ENCODE measurements at places on chromosomes 12 and 14.

- H3K36me3 ChIP-seq: no peaks in the 10 kb centered on the region
- no peaks in the 10 kb centered on the region for H3K4me1 ChIP-seq
- no peak overlapping the region for H3K4me3 ChIP-seq
- no peak for DNase-seq
Measured at GRCh38 chr14:79967453-79967852, 243.9 kb downstream of the DIO2 start.

GRCh38 chr14:72630374-72630773 is 263.5 kb downstream of the DPF3 start:
- H3K27ac ChIP-seq: no peak overlapping the region
- no peaks in the 10 kb centered on the region for H3K27me3 ChIP-seq
- H3K4me3 ChIP-seq: no peak overlapping the region

DNA sequence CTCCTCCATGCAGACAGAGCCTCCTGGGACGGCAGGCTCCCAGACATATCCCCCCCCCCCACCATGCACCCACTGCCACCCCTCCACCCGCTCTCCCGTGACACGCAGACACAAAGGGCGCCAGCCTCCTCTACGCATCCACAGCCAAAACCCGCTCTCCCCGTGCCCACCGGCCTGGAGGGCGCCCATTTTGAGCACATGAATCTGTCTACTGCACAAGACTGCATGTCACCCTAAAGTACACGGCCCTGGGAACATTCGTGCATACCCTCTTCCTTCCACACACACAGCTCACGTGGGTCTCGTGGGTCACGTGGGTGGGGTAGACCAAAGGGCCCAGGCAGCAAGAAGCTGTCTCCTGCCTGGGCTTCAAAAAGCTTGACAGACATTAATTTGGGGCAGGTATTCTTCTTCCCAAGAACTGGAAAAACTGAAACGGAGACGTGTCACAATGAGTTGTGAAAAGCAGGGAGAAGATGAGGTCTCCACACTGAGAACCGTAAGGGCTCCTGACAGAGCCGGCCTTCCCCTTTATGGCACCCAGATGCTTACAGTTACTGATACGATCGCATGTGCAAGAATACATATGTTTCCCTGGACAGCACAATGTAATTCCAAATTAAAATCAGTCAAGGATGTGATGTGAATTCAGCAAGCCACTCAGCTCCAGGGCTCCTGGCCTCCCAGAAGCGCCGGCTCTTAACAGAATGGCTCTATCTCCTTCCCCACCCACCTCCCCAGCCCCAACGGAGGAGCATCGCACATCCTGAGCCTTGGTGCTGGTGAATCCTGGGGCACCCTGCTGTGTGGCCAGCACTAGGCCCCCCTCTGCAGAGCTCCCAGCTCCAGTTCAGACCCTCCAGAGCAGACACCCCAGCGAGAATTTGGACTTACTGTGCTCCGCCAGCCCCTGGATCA is 1.9 kb downstream of the TGFB3 start:
- H3K36me3 ChIP-seq: no peaks in the 10 kb centered on the region
- no peaks in the 10 kb centered on the region for H3K4me1 ChIP-seq
- H3K4me3 ChIP-seq: peak overlapping the region; percentile 69
- no peaks in the 10 kb centered on the region for H3K27me3 ChIP-seq

- no peaks in the 10 kb centered on the region for H3K36me3 ChIP-seq
- no peaks in the 10 kb centered on the region for H3K27me3 ChIP-seq
- H3K27ac ChIP-seq: no peak overlapping the region
- H3K4me3 ChIP-seq: no peak overlapping the region
- DNase-seq: no peak
Measured at GRCh38 chr14:104114421-104115130, 23.8 kb upstream of the KIF26A start.

GRCh38 chr14:91866061-91866460 is 1.3 kb downstream of the TC2N start:
- H3K36me3 ChIP-seq: peaks cover 30% of the 10 kb centered on the region
- no peaks in the 10 kb centered on the region for H3K27me3 ChIP-seq
- H3K27ac ChIP-seq: no peak overlapping the region
- DNase-seq: no peak
- no peak overlapping the region for H3K4me3 ChIP-seq

DNA sequence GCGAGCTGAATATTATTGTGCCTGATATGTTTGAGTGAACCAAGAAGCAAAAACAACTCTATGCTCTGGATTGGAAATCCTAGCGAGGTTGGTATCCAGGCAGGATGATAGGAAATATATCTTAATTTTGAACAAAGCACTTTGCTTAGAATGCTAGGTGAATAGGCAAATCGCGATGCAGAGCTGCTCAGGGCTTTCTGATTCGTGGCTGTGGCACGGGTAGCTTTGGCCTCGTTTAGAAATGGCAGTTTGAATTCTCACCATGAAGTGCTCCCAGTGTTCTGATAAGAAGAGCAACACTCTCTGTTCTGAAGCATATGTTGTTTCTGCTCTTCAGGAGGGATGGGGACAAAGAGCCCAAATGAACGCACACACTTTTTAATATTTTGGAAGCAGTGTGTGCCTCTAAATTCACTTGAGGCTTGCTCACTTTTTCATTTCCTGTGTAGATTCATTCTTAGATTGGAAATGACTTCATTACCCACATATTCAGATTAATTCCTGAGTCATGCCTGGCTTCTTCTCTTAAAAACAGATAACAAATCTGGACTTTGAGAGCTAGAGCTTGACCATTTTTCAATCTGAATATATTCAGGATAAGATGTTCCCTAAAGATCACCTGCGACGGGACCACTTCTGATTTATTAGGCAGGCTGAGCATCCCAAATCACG is 200.9 kb downstream of the RPAP3 start:
- no peaks in the 10 kb centered on the region for H3K36me3 ChIP-seq
- no peak overlapping the region for H3K27ac ChIP-seq
- H3K27me3 ChIP-seq: no peaks in the 10 kb centered on the region

DNA sequence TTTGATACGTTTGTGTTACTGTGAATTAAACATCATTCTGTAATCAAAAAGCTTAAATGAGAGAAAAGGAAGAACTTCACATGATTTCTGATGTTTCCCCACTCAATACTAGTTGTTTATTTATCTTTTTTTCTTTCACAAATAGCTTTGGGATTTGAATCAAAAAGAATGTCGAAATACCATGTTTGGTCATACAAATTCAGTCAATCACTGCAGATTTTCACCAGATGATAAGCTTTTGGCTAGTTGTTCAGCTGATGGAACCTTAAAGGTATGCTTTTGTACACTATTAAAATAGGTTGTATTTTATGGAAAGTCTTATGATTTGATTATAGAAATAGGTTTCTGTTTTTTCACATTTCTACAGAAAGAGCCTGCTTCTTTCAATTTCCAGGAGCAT is 41.5 kb downstream of the APAF1 start:
- H3K27me3 ChIP-seq: no peaks in the 10 kb centered on the region
- peaks cover 19% of the 10 kb centered on the region for H3K36me3 ChIP-seq
- no peak overlapping the region for H3K4me3 ChIP-seq
- DNase-seq: no peak
- no peak overlapping the region for H3K27ac ChIP-seq
- no peaks in the 10 kb centered on the region for H3K4me1 ChIP-seq

DNA sequence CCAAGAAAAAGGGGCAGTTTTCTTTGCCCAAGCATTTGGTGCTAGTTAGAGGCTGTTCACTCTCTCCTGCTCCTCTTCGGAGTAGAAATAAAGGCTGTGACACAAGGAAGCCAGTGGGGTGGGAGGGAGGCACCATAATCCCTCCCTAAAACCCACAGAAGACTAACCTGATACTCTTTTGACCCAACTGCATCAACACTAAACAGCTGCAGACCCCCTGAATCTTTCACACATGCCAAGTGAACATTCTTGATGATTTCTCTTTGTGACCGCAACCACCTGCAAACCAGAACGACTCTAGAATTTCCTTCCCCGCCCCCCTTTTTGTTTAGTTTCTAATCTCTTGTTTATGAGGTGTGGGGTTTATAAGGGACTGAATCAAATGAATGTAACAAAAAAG is 175.8 kb upstream of the BCL2L14 start:
- no peak overlapping the region for H3K4me3 ChIP-seq
- H3K27me3 ChIP-seq: no peaks in the 10 kb centered on the region
- no peak for DNase-seq

- DNase-seq: peak; percentile 32
- H3K27ac ChIP-seq: no peak overlapping the region
- H3K4me3 ChIP-seq: no peak overlapping the region
- peaks cover 25% of the 10 kb centered on the region for H3K4me1 ChIP-seq
Measured at GRCh38 chr14:104395276-104395675, 184.3 kb upstream of the C14orf180 start.

GRCh38 chr14:50800032-50800431 is 30.9 kb downstream of the NIN start:
- no peaks in the 10 kb centered on the region for H3K36me3 ChIP-seq
- H3K27me3 ChIP-seq: no peaks in the 10 kb centered on the region
- H3K4me1 ChIP-seq: peaks cover 16% of the 10 kb centered on the region
- DNase-seq: no peak

DNA sequence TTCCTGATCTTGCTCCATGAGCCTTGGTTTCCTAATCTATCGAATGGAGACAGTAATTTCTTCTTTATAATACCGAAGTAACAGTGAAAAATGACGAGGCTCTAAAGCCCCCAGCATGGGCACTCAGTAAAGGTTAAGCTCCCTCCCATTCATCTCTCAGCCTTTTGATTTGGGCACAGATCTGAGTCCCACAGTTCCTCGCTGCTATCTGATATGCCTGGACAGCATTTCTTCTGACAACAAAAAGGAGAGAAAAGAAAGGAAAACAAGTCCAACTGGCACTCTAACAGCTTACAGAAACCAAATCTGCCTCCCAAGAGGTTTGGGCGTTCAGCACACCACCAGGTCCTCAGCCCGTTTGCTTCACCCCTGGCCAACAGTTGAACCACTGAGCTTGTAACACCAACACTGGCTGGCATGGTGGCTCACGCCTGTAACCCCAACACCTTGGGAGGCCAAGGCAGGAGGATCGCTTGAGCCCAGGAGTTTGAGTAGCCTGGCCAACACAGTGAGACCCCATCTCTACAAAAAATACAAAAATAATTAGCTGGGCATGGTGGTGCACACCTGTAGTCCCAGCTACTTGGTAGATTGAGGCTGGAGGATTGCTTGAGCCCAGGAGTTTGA is 19.5 kb downstream of the CCDC88C start:
- peaks cover 12% of the 10 kb centered on the region for H3K4me1 ChIP-seq
- H3K27ac ChIP-seq: no peak overlapping the region
- H3K27me3 ChIP-seq: no peaks in the 10 kb centered on the region
- H3K36me3 ChIP-seq: no peaks in the 10 kb centered on the region
- no peak overlapping the region for H3K4me3 ChIP-seq
- DNase-seq: no peak

DNA sequence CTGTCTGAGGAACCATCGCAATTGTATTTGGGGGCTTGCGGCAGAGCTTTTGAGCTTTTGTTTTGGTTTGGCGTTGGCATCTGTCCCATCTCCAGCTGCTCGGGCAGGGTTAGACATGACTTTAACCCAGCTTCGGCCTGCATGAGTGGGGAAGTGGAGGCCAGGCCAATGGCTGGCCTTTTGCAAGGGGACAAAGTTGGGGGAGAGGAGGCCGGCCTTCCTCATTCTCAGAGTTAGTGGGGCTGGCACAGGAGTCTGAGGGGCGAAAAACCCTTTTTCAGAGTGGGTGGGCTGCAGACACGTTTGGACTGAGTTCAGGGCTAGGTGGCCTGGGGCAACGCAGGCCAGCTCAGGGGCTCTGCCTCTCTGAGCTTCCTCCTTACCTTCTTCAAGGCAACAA is 5.2 kb downstream of the KRT82 start:
- no peak overlapping the region for H3K27ac ChIP-seq
- DNase-seq: no peak
- no peaks in the 10 kb centered on the region for H3K27me3 ChIP-seq
- H3K4me1 ChIP-seq: no peaks in the 10 kb centered on the region
- H3K4me3 ChIP-seq: no peak overlapping the region

DNA sequence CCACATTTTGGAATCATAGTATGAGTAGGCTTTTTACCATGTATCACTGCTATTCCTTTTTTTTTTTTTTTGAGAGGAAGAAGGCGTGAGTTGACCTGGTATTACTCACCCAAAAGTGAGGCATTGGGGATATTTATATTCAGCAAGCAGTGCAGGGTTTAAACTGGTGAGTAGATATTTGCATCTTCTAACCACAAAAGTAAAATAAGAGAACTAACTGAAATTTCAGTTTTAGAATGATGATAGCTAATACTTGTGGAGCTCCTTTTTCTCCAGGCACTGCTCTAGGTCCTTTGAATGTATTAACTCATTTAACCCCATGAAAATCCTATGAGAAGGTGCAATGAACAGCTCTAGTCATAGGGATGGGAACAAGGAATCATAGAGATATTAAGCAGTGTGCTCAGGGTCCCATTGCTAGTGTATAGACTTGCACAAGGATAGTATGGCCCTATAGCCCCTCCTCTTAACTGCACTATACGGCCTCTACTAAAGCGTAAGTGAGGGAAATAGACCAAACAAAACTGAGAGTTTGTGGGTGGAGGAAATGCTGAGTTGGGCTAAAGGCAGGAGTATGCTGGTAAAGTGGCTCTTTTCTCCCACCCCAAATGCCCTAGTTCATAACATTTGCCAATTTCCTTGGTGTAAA is 104.3 kb upstream of the MAX start:
- H3K4me1 ChIP-seq: no peaks in the 10 kb centered on the region
- no peak overlapping the region for H3K27ac ChIP-seq
- no peaks in the 10 kb centered on the region for H3K36me3 ChIP-seq
- H3K4me3 ChIP-seq: no peak overlapping the region
- no peaks in the 10 kb centered on the region for H3K27me3 ChIP-seq

GRCh38 chr14:79638672-79639266 is 572.5 kb downstream of the DIO2 start:
- H3K27ac ChIP-seq: no peak overlapping the region
- H3K36me3 ChIP-seq: no peaks in the 10 kb centered on the region
- no peak for DNase-seq
- no peaks in the 10 kb centered on the region for H3K27me3 ChIP-seq

DNA sequence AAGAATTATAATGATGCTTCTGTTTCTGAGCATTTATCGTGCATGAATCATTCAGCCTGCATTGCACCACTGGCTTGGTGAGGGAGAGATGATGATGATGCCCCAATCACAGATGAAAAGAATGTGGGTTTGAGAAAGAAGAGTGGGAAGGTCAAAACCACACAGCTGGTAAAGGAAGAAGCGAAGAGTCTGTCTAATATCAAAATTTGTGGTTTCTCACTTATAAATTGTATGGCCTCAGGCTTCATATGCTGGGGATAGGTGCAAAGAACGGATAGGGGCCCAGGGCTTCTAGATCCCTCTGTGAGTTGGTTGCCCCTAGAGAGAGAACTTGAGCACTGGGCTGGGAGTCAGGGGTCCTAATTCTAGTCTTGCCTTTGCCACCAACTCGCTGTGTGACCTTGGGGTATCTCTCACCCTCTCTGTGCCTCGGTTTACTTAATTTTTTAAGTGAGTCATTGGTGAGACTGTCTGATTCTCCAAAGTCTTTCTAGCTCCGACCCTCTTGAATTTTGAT is 2.2 kb downstream of the OASL start:
- peaks cover 10% of the 10 kb centered on the region for H3K4me1 ChIP-seq
- no peak for DNase-seq
- no peaks in the 10 kb centered on the region for H3K27me3 ChIP-seq

DNA sequence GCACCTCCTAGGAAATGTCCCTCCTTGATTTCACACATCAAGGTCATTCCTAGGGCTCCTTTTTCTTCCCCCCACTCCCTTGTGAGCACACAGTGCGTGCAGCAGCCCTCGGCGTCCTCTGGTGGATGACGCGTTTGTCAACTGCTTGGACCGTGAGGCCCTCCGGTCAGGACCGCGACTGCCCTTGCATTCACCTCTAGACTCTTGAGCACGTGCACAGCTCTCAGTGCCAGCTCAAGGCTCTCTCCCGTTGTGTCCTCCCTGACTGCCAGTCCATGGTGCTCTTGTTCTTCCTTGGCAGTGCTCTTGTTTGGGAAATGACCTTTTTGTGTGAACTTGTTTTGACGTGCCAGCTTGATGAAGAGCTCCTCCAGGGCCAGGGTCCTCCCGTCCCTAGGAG is 67.9 kb downstream of the TSPAN9 start:
- no peaks in the 10 kb centered on the region for H3K27me3 ChIP-seq
- peak; percentile 66 for DNase-seq
- H3K27ac ChIP-seq: peak overlapping the region; percentile 59
- H3K36me3 ChIP-seq: no peaks in the 10 kb centered on the region

Data from right atrium auricular region (tissue), 2 donors.